Prostate gland (tissue), 2 donors: ENCODE measurements at places on chromosomes 7 and 10.

- DNase-seq, result no peak
These were observed 11.4 kb downstream of the NPVF start for GRCh38 chr7:25216837-25217236.

DNA sequence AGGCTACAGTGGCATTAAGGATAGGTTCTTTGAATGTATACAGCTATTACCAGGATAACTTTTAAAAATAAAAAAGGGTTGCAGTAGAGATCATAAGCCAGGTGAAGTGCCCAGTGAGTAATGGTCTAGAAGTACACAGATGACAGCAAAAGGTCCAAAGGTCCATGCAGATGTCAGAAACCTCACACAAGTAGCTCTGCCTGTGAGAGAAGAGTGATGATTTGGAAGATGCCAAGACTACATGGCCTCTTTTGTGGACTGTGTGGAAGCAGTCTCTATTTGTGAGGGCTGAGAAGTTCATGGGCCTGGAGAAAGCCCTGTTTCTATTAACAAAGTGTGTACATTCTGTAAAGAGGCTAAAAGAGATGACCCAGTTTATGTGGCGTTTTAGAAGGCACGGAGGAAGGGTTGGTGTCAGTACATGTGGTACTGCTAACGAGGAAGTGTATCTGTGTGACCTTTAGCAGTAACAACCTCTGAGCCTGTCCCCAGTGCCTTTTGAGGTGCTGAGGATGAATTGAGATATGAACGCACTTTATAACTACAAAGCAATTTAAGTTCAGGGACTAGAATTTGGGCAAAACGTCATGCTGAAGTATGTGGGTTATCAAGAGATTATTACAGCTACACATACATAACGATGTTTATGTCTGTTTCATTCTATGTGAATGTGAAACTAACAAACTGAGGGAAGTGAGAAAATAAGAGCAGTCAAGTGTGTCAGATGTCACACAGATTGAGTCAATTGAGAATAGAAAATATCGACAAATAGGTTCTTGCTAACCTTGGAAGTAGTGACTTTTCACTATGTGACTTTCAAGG, 7.6 kb downstream of the CYCS start:
- DNase-seq, result no peak

DNA sequence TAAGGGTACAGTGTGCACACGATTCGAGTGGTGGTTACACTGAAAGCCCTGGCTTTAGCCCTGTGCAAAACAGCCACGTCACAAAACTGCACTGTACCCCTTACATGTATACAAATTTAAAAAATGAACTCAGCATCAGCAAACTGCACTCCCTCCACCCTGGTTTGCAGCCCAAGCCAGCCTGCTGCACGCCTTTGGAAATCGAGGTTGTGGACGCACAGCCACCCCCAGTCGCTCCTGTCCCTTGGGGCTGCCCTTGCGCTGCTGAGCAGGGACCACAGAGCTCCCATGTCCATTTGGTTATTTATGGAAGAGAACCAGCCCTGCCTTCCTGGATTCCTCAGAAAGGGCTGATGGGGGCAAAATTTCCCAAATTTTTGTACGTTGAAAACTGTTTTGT, 98.8 kb downstream of the INPP5A start:
- no peak for DNase-seq

- DNase-seq, result no peak
These were observed 38.6 kb upstream of the SFRP5 start for GRCh38 chr10:97810446-97810845.

DNA sequence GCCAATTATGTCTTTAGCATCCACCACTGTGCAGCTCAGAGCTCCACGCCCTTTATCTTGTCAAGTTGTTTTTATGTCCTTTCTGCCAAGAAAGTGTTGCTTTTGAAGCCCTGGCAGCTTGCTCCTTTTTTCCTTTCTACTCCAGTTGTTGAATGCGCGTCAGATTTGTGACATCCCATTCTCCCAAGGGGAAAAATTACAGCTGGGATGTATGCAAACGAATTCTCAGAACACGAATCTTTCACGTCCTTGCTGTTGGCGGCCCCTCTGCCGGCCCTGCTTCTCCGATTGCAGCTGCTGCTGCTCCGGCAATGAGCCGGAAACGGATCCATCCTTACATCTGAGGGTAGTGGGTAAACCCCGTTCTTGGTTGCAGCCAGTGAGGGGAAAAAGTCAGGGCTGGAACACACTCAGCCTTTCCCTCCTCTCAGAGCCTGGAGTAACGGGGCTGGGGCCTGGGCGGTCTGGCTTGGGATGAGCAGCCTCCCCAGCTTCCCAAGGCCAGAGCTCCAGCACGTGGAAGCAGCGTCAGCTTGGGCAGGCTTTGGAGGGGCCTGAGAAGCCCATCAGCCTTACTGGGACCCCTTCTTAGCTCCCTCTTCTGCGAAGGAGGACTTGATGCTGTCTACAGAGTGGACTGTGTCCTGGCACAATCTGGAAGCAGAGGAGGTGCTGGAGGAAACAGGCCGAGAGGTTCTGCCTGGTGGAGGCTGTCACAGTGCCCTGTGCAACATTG, 79.0 kb upstream of the CHST15 start:
- no peak for DNase-seq

DNA sequence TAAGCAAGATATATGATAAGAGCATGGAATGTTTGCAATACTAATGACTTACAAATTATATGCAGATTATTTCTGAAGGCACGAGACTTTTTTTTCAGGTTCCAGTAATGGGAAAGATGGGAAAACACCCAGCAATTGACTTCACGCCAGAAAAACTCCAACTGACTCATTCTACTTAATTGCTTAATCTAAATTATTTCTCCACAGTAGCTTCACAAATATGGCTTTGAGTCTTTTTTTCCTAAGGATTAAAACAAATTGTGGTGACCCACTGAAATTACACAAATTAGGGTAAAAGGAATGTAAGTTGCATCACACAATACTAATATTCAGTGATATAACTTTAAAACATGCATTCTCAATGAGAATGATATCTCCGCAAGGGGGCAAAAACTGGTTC, 138.7 kb downstream of the GNAI1 start:
- no peak for DNase-seq

DNA sequence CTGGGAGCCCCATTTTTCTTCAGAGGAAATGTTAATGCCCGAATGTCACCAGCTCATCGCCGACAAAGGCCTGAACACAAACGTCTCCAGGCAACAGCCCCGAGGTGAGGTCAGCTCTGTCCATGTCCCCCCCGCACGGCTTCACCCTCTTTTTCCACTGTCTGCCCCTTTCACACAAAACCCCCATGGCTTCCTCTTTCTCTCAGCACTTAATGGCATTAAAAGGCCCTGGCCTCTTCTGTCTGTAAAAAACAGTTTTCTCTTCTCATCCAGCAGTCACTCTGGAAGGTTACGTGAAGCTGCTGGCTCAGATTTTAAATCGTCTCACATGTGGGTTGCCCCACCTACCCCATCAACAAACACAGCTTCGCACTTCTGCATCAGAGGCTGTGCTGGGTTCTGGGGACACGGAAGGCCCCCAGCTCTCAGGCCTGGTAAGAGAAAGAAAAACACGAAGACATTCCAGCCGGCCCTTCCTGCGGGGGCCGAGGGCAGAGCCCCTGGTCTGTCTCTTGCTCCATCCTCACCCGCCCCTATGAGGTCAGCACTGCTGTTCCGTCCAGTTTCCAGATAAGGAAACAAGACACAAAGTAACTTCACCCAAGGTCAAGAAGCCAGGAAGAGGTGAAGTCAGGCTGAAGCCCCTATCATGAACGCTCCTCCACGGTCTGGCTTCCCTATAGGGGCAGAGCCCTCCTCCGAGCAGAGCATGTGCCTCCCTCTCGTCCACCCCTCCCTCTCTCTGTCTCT, 91.1 kb upstream of the PDGFA start:
- no peak for DNase-seq

DNA sequence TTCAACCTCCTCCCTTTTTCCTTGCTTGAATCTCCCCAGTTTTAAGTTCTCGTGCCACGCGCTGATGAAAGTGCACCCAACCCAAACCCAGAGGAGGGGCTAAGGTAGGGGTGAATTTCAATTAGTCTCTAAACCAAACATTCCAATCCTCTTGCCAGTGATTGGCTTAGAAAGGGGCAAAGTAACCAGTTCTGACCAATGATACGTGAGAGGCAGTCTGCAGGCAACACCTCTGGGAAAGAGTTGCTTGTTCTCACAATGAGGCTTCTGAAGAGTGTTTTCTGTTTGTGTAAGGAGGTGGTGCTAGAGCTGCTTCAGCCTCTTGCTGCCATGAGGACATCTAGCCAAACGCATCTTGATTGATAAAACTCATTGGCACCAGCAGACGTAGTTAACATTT, 21.8 kb downstream of the SLC35G1 start:
- no peak for DNase-seq

GRCh38 chr10:121099592-121099991, 248.4 kb downstream of the WDR11 start:
- DNase-seq, result no peak

GRCh38 chr10:44725404-44725803, 185.7 kb upstream of the TMEM72 start:
- DNase-seq, result no peak

DNA sequence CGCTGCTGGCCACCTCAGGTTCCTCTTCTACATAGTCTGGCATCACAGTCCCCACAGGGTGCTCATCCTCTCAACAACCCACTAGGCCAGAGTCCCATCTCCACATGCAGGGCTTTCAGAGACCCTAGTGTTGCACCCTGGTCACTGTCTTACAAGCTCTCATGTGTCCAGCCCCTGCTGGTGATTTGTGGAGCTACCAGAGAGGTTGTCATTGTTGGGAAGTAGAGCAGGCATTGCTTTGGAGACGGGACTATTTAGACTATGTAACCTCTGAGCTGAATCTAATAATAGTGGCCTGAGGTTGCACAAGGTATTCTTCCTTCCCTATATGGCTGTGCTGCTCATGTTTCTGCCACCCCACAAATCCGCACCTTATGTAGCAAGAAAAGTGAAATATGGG, 135.3 kb upstream of the VWC2 start:
- no peak for DNase-seq

GRCh38 chr10:17790651-17791050, 18.5 kb upstream of the MRC1 start:
- DNase-seq, result no peak

- DNase-seq, result no peak
These were observed 153.7 kb downstream of the FANK1 start for GRCh38 chr10:126049759-126050700.

DNA sequence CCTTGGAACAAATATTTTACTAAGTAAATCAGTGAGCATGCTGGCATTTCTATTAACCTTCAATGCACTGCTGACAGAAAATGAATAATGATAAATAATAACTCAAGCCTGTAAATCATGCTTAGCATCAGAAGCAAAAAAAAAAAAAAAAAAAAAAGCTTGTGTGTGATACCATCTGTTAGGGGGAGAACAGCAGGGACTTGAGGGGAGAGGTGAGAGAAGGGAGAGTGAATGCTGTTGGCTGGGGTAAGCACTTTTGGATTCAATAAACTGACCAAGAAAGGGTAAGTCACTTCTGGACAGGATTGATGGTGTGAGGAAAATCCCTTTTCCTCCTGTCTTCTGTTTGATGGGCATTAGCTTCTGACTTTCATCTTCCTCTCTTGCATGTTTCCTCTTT, 996.4 kb downstream of the KCNMA1 start:
- DNase-seq, result no peak

DNA sequence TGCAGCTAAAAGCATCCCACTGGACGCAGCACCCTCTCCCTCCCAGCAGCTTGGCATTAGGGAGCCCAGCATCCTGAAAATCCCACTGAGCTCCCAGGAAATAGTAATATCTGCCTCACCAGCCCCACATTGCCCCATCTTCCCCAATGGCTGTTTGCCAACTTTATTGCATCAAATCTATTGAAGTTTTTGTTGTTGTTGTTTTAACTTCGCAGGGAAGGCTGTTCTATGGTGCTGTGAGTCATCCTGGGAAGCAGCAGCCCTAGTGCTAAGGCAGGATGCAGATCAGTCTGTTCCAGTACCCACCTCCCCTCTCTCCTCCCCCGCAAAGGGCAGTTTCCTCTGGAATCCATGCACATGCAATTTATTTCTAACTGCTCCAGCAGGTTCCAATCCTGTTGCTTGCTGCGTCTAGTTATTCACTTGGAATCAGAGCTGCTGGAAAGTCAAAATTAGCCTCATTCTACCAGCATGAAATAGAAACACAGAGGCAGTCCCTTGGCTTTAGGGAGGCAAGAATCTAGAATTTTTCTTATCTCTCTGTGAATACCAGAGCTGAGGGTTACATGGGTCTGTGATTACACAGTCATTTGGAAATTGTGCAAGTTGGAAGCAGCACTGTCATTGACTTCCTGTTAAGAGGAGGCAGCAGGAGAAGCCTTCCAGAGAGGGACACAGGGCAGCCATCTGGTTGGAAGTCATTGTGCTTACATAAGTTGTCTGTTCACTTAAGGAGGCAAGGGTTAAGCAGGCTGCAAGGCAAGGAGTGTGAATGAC, 115.9 kb upstream of the CACUL1 start:
- no peak for DNase-seq

GRCh38 chr7:100366411-100367250, 6.7 kb upstream of the PILRA start:
- DNase-seq, result no peak

DNA sequence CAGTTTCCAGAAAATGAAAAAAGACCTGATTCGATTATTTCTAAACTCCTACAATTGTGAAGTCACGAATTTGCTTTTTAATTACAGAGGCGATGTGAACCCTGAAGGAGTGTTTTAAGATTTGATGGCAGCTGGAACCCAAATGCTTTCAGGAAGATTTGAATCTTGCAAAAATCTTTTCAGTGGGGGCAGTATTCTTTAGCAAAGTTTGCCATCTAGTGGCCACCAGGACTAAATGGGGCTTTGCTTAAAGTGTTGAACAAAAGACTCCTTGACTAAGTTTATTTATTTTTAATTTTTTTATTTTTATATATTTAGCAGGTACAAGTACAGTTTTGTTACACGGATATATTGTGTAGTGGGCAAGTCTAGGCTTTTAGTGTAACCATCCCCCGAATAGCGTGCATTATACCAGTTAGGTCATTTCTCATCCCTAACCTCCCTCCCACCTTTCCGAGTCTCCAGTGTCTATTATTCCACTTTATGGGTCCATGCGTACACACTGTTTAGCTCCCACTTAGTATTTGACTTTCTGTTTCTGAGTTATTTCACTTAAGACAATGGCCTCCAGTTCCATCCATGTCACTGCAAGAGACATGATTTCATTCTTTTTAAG, 98.8 kb downstream of the CACNB2 start:
- DNase-seq, result no peak

DNA sequence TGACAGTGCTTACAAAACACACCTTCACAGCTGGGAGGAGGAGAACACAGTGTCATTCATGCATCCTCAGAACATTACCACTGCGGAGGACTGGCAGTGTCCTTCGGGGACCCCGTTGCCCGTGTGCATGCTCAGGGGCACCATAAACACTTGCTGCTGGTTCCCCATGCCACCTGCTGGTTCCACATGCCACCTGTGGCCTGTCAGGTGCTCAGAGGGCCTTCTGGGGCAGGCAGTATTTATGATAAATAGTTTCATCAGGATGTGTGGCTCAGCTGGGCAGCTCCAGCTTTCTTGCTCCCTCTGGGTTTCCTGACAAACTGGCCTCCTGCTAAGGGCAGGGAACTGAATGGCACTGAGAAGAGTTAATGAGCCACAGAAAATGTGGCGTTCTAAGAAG, 32.1 kb downstream of the CELF2 start:
- DNase-seq, result no peak
